ENCODE measurements at places on chromosomes 1 and 21. TPM values are rescaled to one million over a fixed set of nuclear protein-coding genes. Genes with fewer than 3 reads are reported as not detected.

DNA sequence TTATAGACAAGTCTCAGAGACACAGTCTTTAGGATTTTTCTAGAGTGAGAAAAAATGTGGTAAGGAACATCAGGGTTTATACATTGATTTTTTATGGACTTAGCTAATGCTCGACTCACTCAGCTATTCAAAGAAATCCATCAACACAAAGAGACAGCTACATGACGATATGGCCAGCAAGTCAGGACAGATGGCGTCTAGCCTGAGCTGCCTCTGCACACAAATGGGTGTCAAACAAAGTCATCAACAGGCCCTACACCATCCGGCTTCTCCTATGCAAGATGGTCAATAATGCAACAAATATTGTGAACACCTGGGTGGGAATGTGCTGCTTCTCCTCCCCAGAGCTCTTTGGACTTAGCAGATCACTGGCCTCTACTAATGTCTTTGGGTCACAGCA, 13.3 kb upstream of the ERICH3 start:
- no peak for DNase-seq

DNA sequence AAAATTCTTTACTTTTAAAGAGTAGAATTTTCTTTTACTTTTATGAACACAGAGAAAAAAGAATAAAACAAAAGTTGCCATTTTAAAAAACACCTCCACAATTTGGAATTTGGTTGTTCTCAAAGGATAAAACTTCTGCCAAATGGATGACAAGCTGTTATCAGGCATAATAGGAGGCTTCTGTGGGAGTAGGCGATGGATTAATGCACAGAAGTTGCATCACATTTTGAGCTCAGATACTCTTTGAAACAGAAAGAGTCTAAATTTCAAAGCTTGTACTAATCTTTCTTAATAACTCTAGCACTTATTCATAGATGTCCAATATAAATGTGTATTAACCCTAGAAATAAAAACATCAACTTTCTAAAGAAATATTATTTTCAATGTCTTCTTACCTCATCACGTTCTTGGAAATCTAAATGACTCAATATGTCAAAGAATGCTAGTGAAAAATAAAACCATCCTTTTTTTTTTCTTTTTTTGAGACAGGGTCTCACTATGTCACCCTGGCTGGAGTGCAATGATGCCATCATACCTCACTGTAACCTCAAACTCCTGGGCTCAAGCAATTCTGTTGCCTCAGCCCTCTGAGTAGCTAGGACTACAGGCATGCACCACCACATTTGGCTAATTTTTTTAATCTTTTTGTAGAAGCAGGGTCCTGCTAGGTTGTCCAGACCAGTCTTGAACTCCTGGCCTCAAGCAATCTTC, 112.8 kb upstream of the USP25 start:
- no peak for DNase-seq

PRMT2 gene
- total RNA-seq: 102 TPM

- DNase-seq: no peak
Measured at GRCh38 chr1:209587789-209588188, 4.3 kb downstream of the CAMK1G start.

TIPRL gene
- total RNA-seq: 24.9 TPM
